ENCODE measurements at places on chromosomes 5 and 9.

DNA sequence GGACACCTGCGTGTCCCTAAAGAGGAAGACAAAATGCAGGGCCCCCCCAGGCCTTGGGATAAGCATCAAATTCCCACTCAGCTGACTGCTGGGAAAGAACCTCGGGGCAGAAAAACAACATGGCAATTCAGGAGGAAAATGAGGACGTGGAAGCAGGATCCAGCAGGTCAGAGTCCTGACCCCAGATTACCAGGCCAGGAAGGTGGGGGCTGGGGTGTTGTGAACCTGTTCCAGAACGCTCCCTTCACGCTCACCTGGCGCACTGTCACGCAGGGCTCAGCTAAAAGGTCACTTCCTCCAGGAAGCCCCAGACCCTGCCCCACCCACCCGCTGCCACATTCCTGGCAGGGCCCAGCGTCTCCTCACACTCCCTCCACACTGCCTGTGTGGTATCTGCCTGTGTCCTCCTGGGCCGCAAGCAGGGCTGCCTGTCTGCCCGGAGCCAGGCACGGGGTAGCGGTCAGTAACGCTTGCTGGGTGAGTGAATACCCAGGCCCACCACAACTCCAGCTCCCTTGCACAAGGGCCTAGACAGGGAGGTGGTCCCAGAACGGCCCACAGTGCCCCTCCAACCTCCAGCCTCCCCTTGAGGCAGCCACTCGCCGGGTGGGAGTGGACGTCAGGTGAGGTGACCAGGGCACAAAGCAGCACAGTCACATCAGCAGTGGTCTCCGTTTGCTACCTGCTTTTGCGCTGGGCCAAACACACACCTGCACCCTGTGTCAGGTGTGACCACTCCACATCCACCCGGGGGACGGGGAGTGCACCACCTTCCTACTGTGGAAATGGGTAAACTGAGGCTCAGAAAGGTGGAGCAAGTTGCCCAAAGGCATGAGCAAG is 18.1 kb downstream of the VAV2 start:
- no peak for DNase-seq

DNA sequence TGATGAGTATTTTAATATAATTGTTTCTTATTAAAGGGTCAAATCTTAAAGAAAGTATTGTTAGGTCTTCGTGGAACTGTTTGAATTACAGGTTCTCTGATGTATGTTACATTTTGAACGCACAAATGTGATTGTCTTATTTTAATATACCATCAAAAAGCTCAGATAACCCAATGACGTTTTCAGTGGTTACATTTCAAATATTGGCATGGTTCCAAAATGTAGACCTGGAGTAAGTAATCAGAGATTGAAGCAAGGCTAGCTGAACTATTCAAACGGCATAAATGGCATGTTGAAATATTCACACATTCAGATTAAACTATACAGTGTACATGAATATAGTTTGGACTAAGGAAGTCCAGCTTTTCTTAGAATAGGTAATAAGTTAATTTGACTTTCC is 281.7 kb upstream of the EFNA5 start:
- DNase-seq, result no peak

DNA sequence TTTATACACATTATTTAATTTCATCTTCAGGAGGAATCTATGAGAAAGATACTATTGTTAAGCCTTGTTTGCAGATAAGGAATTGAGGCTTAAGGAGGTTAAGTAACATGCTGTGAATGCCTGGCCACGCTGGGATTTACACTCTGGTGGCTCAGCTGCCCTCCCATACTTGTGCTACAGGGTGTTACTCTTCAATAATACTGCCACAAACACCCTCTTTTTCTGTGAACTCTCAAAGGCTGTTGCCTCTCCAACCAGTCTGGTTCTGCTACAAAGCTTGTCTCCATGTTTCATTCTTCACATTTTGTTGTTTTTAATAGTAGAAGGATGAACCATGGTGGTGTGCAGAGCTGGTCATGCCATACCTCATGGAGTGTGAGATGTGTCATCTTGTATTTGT is 76.7 kb upstream of the TNFAIP8 start:
- DNase-seq, result no peak

DNA sequence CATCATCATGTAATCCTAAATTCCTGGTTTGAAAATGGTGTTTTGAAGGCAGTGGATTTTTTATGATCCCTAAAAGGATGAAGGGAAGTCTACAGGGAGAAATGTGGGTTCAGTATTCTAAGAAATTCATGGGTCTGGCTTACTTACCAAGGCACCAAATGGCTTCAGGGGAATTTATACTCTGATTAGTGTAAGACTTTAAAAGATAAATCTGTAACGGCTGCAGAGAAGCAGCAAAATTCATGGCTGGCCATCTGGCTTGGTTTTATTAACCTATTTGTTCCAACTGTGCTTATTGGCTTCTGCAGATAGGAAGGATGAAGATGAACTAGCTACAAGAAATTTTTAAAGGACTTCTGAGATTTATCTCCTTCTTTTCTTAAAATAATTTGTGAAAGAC is 222.8 kb downstream of the TENT4A start:
- no peak for DNase-seq

DNA sequence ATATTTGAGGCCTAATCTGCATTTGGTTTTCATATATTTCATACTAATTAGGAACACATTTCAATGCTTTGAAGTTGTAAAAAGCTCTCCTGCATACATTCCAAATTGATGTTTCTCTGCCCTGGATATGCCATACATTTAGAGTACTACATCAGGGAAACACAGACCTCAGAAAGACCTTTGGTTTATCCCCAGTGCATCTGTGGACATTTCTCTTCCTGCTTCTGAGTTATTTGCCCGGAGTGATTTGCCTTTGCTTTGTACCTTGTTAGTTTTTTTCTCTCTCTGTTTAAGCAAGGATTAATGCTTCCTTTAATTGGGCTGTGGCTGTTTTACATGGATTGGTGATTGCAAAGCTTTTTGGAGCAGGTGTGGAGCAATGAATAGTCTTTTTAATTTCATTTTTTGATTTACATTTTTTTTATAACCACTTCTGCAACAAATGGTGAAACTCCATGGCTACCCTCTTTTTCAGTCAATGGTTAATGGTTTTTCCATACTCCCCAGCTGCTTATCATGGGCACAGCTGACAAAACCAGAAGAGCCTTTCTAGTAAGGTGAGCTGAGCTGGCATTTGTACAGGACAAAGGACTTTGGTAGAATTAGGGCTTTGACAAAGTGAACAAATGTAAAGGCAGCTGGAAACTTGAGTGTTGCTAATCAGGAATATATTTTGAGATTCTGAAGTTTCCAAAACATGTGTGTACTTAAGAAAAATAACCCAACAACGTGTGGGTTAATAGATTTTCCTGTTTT is 54.2 kb downstream of the ZSWIM6 start:
- DNase-seq, result no peak

DNA sequence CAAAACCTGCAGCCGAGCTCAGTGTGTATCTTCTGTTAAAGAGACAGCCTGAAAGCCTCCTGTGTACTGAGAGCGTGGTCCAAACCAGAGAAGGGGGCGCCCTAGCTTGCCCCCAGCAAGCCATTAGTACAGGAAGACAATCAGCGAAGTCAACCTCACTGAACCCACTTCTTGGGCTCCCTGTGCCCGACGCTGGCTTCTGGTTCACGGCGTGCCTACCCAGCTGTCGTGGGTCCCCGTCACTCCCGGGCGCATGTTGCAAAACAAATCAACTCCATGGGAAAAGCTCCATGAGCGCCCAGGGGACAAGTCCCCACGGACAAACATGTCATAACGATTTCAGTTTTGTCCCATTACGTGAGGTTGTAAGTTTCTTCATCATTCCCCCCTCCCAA is 326.9 kb downstream of the SH3GL2 start:
- DNase-seq, result no peak

DNA sequence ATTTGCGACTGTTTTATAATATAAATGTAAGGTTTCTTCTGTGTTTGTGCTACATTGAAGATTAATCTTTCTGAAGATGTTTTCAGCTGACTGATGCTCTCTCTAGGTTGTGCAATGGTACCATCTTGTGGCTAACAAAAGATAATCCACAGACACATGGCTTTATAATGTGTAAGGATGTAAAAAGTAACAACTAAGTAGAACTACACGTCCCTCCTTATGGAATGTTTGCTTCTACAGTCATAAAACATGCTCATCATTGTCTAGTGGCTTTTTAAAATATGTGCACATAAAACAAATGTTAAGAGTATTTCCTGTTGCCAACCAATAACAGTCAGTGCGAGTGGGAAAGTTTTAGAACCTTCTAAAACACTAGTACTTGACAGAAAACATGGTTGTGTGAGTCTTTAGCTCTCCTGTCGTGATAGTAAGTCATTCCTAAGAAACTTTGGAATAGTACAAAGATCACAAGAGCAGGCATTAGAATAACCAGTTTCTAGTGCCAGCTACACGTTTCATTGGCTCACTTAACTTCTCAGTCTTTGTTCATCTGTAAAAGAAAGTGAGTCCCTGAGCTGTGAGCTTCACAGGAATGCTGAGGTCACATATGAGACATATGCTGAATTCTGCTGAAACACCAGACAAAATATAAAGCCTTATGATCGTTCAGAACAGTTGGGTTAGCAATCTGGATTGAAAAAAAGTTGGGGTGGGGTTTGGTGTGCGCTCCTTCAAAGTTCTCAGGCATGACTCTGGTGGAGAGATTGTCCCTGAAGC is 75.7 kb upstream of the GLIS3 start:
- DNase-seq, result peak; percentile 31

DNA sequence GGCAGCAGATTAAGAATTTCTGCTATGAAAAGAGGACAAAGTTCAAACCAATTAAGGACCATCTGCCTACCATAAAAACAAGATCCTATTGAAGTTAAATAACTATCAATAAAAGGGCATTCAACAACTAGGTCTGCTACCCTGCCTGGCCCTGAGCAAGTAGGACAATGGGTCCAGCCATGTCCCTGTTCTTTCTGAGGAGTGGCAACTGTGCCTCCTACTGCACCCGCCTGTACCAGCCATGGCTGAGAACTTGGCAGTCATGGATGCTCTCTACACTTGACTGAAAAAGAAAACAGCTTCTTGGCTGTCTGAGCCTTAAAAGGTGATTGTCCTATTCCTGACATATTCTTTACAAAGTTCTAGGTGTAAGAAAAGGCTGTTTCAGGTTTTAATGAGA is 652.4 kb downstream of the PDE4D start:
- no peak for DNase-seq

- no peak for DNase-seq
Observed at GRCh38 chr5:155850370-155850769, 476.6 kb upstream of the SGCD start.

DNA sequence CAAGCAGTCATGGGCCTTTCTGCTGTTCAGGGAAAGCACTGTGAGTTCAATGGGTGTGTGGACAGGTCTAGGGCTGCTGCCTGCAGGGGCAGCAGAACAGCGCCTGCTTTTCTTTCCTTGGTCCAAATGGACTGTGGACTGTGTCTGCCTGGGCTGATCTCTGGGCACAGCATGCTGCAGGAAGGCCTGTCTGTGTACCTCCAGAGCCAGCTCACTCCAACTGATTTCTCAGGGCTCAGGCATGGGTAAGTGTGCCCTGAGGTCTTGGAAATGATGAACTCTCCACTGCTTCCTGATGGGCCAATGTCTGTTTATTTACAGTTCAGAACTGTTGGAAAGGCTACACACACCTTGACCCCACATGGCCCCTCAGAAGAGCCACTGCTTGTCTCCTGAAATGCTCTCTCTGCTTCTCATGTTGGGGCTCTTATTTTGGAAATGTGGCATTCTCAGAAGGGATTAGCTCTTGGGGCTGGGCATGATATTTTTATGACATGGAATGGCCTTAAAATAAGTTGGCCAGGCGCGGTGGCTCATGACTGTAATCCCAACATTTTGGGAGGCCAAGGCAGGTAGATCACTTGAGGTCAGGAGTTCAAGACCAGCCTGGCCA is 27.0 kb downstream of the SLC22A4 start:
- no peak for DNase-seq

DNA sequence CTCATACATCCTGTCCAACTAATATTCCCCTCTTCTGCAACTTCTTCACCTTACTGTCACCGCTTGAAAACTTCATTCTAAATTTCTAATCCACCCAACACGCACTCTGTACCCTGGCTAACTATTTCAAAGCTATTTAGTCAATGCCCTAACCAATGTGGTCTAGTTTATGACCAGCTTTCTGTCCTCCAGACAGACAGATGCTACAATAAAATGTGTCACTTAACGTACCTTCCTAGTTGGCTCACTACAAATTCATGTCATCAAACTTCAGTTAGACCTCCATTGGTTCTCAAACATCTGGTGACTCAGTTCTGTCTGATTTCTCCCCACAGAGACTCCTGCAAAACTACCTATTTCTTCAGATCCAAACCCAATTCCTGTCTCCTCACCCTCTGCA is 57.7 kb downstream of the FAM13B start:
- DNase-seq, result no peak

Measured in AG08396 (cell line).